NCI-H146 (cell line): ENCODE measurements at places on chromosomes 12 and 14.

- no peak for DNase-seq
Measured at GRCh38 chr12:105285378-105285777, 45.1 kb upstream of the C12orf75 start.

DNA sequence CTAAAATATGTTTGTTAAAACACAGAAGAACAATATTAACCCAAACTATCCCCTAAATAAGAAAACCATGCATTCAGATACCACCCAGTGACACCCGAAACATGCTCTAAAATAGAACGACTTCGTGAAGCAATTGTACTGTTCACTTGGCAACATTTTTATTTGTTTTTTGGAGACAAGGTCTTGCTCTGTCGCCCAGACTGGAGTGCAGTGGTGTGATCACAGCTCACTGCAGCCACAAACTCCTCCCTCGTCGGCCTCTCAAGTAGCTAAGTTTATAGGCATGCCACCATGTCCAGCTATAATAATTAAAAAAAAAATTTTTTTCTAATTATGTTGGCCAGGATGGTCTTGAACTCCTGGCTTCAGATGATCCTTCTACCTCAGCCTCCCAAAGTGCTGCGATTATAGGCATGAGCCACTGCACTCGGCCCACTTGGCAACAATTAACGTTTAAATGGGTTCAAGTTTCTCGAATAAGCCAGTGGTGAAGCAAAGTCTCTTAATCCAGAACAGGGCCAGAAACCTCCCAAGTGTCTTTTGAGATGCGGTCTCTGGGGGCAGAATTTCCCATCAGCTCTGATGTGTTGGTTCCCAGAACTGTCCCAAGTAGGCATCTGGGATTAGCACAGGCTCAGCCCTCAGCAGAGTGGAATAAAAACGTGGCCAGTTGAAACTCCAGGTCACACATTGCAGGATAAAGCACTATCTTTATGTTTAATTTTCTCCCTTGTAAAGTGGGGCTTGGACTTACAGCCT lies 74.5 kb downstream of the TMCC3 start:
- no peak for DNase-seq

GRCh38 chr12:87196321-87196720 lies 832.9 kb downstream of the C12orf50 start:
- DNase-seq = no peak

DNA sequence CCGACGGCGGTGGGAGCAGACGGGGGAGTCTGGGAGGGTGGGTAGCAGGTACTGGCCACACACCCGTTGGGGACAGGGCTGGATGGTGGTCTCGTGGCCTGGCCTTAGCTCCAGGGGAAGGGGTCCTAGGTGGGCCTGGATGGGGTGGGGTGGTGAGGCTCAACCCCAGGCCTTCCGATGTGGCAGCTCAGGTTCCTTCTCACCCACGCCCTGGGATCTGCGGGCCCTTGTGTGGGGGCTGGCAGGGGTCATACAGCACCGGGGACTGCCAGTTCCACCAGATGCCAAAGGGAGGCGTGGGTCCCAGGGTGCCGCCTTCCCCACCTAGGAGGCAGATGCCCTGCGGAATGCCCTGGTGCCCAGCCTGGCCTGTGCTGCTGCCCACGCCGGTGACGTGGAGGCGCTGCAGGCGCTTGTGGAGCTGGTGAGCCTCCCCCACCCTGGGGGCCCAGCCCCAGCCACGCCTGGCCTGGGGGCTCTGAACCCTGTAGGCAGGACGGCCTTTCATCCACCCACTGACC lies 21.0 kb downstream of the ASPG start:
- DNase-seq = no peak

- no peak for DNase-seq
Measured at GRCh38 chr12:78651755-78652154, 212.8 kb upstream of the SYT1 start.

DNA sequence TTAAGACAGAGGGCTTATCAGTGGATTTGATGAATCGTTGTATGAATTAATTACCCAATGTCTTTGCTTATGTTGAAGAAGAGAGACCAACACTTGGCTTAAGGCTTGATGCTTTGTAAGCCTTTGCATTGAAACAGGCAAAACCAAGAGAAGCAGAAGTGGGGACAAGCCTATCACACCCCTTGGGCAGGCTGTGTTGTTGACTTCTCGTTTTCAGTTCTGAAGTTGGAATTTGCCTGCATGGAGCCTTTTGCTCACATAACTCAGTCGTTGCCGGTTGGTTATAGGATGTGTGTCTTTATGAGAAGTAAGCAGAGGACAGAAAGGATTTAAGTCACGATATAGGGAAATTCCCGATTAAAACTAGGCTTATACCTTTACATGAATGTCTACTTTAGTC lies 94.7 kb downstream of the CCDC92 start:
- DNase-seq = no peak

GRCh38 chr14:102560458-102561261 lies 31.8 kb upstream of the RCOR1 start:
- DNase-seq = no peak

DNA sequence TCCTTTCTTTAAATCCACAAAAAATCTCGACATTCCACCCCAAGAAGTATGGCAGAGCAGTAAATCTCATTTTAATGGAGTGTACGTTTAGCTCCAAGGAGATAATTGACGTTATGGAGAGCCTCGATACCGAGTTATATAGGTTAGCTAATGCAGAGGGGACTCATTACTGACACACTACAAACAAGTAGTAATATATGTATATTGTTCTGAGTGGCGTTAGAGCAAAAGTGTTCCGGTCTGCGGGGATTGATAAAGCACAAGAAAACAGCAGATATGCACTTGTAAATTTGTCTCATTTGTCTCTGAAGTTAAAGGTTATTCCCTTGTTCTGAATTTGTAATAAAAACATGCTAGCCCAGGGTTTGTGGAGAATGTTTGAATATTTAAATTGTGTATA lies 84.1 kb downstream of the BCL11B start:
- no peak for DNase-seq

- no peak for DNase-seq
Measured at GRCh38 chr14:54908190-54908589, 5.6 kb upstream of the GCH1 start.

DNA sequence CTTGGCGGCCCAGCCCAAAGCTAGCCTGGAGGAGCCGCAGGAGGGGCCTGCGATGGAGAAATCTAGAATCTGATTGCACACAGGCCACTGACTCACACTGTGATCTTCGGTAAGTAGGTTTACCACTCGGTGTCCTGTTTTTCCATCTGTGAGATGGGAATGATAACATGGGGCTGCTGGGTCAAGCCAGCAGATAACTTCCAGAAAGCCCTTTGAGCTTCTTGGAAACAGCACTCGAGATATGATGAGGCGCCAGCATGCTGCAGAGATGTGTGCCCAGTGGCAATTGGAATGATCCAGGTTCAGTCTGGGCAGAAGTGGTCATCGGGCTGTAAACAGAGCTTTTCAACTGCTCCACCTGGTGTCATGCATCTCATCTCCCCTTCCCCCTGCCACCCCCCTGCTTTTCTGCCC lies 771.3 kb upstream of the TBX3 start:
- no peak for DNase-seq

- no peak for DNase-seq
Measured at GRCh38 chr14:62053188-62053587, 291.0 kb downstream of the SNAPC1 start.

- no peak for DNase-seq
Measured at GRCh38 chr12:12180575-12180974, 86.3 kb downstream of the LRP6 start.

DNA sequence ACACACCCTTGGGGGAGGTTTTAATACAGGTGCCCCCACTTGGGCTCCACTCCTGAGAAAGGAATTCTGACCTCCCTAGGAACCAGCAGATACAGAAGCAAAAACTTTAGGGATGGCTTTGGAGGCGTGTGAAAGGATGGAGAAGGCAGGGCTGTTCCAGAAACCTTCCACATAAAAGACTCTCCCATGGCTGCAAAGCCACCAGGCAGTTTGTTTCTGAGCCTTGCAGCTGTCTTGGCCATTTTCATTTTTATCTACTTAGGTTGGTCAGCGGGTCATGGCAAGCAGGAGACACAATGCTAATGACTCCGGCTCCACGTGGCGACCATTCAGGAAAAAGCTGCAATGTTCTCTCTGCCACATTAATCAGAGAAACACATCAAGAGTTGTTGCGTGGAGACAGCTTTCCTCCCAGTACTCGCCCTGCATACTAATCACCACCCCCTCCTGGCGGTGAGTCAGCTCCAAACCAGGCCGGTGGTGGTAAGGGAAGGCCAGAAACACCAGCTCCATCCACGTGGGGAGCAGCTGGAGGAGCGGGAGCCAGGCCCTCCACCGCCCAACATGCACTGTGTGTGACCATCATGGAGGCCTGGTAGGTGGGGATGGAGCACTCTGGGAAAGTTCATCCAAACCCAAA lies 30.9 kb upstream of the IRF2BPL start:
- DNase-seq = peak; percentile 73

DNA sequence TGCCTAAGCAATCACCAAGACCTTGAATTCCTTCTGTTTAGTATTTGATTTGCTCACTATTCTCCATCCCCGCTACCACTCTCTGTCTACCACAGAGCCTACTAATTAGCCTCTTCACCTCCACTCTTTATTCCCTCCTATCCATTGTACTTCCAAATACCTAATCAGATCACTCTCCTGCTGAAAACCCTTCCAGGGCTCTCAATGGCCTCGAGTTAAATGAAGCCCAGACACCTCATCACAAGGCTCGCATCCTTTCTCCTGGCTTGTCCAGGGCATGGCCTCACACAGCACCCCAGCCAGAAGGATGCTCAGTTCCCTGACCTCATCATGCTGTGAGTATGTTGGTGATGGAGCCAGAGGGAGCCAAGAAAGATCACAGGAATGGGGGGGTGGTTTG lies 71.4 kb upstream of the PRMT8 start:
- no peak for DNase-seq

- DNase-seq = no peak
Measured at GRCh38 chr12:121062391-121063045, 23.5 kb upstream of the OASL start.

DNA sequence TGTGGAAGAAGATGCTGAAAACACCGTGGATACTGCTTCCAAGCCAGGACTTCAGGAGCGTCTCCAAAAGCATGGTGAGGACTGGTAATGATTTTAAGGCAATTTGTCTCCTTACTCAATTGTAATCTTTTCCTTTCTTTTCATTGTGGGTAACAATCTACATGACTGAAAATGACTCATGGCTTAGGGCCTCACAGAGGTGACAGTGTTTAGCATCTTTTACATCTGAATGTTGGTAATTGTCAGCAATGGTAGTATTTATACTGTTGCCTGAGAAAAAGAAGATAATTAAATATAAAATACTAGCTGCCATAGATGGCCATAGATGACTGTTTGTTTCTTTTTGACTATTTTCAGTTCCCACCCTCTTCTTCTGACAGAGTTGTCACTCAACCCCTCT lies 31.6 kb downstream of the TULP3 start:
- DNase-seq = no peak

DNA sequence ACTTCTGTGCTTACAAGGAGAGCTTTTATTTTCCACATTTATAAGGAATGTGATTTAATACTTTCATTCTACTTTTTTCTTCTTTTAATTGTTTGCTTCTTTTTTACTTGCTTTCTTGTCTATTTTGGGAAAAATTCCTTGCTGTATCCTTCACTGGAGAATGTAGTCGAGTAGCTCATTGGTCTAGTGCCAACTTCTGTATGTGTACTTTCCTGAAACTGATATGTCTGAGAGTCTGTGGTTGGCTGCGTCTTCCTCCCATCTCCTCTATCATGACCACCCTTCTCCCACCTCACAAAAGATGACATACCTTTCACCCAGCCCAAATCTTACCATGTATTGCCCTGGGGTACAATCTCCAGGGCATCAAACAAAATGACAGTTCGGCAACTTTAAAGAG lies 51.8 kb downstream of the MSRB3 start:
- DNase-seq = no peak

GRCh38 chr12:7352661-7353060 lies 48.8 kb downstream of the ACSM4 start:
- no peak for DNase-seq

DNA sequence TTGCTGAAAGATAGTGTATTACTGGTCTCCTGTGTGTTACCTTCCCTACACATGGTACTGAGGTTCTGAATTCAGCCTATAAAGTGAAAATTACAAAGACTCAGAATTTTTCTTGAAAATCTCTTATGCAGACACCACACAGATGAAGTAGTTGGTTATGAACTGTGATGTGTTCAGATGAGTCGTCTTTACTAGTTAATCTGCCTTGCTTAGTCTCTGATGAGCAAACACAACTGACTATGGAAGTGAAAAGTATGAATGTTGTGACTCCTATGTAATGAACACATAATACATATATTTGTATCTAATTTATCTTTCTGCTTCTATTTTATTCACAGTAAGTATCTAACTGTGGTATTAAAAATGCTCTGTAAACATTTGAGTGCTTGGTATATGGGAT lies 4.7 kb downstream of the MTERF2 start:
- no peak for DNase-seq

GRCh38 chr12:9604287-9604686 lies 3.4 kb downstream of the KLRB1 start:
- DNase-seq = no peak

GRCh38 chr12:12946686-12947355 lies 5.1 kb downstream of the GPRC5D start:
- DNase-seq = no peak

DNA sequence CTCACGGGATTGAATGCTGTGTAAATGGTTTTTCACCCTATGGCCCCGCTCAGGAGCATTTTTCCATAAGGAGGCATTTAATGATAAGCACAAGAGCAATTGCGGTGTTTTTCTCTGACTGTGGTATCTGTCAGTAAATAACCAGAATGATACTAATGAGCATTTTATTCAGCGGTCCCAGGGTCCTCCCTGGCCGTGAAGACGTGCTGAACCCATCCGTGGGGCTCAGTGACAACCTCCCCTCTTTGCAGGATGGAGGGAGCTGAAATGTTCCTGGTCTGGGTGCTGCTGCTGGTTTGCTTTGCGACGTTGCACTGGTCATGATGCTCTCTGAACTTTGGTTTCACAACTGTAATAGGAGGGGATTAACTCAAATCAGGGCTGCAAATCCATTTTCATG lies 625.6 kb downstream of the AACS start:
- no peak for DNase-seq

GRCh38 chr12:6745741-6746525 lies 7.0 kb downstream of the MLF2 start:
- no peak for DNase-seq

GRCh38 chr14:24473211-24473610 lies 30.6 kb upstream of the SDR39U1 start:
- DNase-seq = no peak

DNA sequence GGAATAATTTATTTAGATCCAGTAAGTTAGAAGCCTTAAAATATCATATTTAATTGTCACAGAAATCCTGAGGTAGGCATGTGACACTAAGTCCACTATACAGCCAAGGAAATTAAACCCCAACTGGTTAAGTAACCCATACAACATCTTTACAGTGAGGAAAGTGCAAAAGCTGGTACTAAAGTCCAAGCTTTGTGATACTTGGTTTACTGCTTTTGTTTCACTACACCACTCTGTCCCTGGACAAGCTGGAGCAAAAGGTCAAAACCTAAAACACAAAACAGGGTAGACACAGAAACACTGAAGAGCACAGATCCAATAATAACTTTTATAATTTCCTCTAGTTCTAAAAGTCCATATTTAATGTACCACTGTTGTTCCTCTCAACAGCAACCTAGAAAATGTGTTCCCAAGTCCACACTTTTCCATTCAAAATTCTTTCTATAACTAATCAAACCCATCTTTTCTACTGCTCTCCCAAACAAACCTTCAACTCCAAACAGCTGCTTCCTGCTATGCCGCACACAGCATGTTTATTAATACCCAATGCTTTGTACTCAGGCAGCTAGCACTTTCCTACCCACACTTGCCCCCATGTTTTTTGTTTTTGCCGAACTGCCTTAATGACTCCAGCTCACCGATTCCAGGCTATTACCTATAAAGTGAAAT lies 90.9 kb downstream of the MED13L start:
- no peak for DNase-seq
